Endothelial cell of umbilical vein (primary cell): ENCODE measurements at places on chromosomes 13 and 19. TPM values are rescaled to one million over a fixed set of nuclear protein-coding genes. Genes with fewer than 3 reads are reported as not detected.

KLK12 gene
- total RNA-seq: not detected in 2 replicates

APOE gene
- 1.5 and 3.3 TPM in 2 replicates for total RNA-seq

- DNase-seq: peak; percentile 68
Observed at GRCh38 chr19:44800461-44800860, 8.4 kb upstream of the BCAM start.

SACS gene
- total RNA-seq: 72.7 and 73.1 TPM in 2 replicates

DNA sequence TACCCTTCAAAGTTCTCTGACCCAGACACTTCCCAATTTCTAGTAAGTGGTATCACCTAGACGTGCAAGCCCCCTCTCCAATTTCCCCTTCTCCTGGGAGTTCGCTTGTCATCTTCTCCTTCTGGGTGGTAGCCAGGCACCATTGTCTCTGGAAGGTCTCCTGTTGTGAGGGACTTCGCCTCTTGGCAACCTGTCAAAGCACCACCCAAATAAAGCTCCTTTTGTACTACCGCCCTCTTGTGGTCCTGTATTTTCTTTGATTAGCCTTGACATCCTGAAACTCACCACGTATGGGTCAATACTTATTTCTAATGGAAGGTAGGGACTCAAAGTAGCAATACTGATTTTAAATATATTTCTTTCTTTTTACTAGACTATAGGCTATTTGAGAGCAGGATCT lies 8.2 kb downstream of the GPC5 start:
- peak; percentile 56 for DNase-seq

DNA sequence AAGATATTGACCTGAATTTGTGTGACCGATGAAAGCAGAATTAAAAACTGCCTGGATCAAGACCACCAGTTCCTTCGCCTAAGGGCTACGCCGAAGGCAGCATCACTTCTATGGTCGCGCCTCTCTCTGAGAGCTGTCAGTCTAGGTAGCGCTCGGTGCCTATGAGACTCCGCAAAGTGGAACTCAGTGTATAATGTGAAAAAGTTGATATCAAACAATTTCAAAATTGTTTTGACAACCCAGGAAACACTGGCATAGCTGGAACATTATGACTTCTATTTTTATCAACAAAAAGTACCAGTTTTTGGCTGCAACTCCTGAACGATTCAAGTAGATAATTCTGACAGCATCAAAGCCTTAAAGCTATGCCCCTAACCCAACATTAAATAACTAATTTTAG lies 223.6 kb downstream of the MYO16 start:
- DNase-seq: no peak
